ENCODE measurements at places on chromosomes 13 and 19.

DNA sequence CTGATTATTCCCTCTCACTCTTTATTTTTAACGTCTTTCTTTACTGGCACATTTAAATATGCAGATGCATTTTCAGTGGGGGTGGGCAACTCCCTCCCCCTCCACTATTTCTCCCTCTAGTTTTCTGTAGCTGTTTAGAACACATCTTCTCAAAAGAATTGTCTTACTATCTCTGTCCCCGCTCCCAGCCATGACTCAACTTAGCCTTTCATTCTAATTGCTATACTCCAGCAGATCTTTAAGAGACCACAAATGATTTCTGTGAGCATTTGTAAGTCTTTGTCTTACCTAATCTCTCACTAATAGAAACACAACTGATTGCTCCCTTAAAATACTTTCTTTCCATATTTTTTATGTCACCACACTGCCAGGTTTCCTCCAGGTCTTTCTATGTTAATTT, 350.9 kb downstream of the SPRY2 start:
- DNase-seq, result no peak

DNA sequence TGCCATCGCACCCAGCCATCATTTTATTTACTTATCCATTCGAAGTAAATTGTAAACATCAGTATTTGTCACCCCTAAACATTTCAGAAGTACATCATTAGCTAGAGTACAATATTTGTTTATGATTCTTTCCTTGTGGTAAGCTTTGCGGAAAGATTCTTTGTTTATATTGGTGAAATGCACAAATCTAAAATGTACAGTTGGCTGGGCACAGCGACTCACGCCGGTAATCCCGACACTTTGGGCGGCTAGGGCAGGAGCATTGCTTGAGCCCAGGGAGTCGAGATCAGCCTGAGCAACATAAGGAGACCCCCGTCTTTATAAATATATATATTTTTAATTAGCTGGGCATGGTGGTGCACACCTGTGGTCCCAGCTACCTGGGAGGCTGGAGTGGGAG, 10.1 kb downstream of the LGALS7B start:
- no peak for DNase-seq

DNA sequence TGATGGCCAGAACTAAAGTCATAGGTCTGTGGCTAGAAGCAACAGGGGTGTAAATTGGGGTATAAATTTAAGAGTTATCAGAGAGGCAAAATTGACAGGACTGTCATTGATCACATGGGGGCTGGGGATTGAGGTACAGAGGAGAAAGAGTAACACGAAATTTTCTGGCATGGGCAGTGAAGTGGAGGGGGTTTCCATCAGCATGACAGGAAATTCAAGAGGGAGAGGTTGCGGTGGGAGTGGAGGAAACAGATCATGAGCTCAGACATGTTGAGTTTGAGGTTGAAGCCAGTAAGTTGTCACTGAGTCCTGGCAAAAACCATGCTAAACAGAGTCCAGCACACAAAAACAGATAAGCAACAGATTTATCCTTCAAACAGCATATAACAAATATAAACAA, 192.1 kb upstream of the TSC22D1 start:
- peak; percentile 61 for DNase-seq

DNA sequence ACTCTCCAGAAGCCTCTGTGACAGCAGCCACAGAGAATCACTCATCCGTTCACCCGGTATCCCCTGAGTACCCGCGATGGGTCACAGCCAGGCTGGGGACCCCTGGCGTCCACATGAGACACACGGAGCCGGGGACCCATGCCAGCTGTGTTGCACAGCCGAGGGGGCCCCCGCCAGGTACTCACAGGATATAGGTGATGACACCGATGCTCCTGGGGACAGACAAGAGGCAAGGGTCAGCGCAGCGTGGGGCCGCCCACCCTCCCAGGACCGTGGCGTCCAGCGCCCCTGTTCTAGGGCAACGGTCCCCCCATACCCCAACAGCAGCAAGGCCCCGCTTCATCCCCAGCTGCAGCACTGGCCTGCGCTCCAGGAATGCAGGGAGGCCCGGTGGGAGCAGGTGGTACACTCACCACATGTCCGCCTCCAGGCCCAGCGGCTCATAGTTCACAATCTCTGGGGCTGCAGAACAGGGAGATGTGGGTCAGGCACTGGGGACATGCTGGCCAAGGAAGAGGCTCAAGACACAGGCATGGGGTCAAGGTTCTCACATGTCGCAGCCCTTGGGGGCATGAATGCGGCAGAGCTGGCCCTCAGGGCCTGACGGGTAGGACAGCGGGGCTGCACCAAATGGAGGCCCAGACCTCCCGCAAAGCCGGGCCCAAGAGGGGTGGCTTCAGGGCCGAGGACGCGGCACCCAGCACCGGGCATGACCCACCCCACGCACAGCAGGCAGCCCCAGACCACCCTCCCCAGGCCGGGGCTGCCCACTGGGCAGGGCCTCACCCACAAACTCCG, 7.2 kb downstream of the DAPK3 start:
- no peak for DNase-seq

GRCh38 chr13:110424569-110425443, 117.7 kb downstream of the COL4A2 start:
- DNase-seq, result no peak

- peak; percentile 89 for DNase-seq
Measured at GRCh38 chr19:48351341-48351752, 12.4 kb downstream of the TMEM143 start.

DNA sequence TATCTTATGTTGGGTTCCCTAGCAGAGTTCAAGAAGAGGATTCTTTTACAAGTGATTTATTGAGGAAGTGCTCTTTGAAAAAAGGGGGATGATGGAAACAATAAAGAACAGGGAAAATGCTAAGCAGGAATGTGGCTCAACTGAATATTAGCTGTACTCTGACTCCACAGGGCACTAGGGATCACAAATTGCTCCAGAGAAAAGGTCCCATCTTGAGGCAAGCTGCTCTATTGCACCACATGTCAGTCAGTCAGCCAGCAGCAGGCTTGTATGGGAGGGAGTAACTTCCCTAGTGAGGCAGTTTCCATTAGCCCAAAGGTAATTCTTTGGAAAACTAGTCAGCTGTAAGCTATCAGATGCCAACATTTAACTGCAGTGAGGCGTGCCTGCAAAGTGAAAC, 73.3 kb upstream of the FNDC3A start:
- no peak for DNase-seq

DNA sequence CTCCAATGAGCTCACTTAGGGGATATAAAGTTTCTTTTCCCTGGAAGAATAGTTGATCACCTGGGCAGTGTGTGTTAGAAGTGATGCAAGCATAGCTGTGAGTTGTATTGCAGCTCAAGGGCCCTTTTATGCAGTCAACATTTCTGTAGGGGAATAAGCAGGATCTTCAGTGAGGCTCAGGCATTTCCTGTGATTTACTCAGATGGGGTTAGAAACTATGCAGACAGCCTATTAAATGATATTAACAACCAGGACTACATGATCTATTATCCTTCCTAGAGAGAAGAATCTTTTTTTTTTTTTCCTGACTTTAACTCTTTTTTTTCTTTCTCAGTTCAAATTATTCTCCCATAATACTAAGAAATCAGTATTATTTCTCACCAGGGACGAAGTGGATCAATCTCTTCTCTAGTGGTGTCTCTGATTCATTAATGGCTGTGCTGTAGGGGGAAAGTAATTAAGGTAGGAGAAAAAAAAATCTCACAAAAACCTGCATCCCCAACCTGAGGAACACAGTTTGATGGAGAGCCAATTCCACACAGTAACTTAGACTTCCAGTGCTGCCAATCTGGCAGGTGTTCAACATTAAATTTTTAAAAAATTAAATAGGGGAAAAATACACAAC, 126.4 kb upstream of the SLC10A2 start:
- no peak for DNase-seq

DNA sequence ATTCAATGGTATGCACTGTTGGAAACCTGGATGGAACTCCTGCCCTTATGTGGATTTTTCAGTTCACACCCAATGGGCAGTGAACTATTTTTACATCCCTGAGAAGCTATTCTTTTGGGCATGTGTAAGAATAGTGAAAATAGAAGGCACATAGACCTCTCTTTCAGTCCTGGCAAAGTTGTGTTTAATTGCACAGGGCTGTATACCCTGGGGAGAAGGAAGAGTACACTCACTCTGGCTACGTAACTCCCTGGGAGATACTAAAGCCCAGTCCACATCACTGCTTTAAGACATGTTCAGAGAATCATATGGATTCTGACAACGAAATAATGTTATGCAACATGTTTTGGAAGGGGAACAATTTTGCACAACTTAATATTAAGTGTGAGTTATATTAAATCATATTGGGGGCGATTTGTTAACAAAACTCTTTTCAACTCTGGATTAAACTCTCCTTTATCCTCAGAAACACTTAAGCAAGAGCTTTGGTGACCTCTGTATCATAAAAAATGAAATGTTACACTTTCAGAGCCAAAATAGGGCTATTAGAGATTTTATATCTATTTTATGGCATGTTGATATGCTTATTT, 166.1 kb downstream of the DCT start:
- DNase-seq, result no peak

- DNase-seq, result no peak
Measured at GRCh38 chr19:47657719-47658118, 48.8 kb downstream of the BICRA start.

DNA sequence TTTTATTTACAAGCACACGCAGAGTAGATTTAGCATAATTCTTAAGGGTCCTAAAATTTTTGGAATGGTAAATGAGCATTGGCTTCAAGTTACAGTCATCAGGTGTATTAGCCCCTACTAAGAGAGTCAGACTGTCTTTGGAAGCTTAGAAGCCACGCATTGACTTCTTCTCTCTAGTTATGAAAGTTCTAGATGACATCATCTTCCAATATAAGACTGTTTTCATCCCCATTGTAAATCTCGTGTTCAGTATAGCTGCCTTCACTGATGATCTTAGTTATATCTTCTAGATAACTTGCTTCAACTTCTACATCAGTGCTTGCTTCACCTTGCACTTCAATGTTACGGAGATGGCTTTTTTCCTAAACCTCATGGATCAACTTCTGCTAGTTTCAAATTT, 148.8 kb upstream of the SLITRK1 start:
- DNase-seq, result no peak

- no peak for DNase-seq
Measured at GRCh38 chr13:24035411-24035810, 125.1 kb upstream of the SPATA13 start.

- no peak for DNase-seq
Measured at GRCh38 chr13:83065108-83065507, 817.2 kb downstream of the SLITRK1 start.

DNA sequence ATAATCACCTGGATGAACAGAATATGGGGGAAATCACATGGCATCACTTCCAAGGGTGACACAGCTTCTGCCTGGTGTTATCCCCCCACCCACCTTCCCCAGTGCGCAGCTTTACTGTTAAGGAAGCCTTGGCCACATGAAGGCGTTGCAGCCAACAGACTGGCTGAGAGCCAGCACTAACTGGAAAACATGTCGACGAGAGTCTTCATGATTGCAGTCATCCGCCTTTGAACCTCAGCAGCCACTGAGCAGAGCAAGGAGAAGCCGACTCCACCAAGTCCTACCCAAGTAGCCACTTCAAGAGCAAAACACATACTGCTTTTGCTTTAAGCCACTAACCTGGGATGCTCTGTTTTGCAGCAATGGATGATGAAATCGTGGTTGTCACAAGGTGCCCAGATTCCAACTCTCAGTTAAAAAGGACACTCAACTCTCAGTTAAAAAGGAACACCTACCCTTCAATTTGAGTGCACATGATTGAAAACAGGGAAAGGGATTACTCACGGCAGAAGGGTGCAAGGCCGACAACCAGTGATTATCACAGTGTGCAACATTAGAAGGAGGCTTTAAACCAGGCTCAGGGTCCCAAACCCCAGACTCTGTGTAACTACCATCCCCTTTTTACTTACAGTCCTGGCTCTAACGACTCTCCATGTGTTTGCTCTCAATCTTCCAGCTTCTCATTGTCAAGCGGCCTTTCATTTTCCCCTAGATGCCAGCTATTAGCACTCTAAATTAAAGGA, 149.1 kb downstream of the KLF12 start:
- peak; percentile 86 for DNase-seq

- no peak for DNase-seq
Measured at GRCh38 chr19:50501568-50502475, 9.2 kb downstream of the JOSD2 start.

GRCh38 chr19:42290523-42291434, 11.2 kb upstream of the PRR19 start:
- no peak for DNase-seq

DNA sequence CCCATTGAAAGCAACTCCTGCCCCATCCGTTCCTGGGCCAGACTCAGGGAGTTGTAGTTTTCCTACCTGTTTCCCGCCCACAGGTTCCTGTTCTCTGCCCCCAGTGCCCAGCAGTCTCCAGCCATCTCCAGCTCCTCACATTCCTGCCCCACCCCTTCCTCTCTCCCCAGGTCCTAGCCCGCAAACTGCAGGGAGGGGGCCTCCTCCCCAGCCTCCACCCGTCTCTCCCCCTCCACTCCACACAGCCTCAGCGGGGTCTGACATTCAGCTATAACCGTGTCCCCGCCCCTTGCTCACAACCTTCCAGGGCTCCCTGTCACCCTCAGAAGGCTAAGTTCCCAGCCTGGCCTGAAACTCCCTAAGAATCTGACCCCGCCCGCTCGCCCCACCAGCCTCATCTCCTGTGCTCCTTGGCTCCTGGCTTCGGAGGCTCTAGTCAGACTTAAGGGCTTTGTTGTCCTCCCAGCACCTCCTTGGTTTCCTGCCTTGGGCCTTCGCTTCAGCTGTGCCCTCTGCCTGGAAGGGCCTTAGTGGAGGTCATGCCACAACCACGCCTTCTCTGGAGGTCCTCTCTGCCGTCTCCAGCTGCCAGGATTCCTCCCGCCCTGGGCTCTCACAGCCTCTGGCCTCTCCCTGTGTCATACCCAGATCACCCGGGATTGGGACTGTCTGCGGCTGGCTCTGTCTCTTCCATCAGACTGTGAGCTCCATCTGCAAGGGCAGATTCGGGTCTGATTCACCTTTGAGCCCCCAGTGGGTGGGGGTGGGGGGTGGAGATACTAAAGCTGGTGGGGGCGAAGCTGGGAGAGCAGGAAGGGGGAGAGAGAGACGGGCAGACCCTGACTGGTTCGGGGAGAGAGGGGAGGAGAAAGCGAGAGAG, 5.1 kb upstream of the SPACA6 start:
- DNase-seq, result no peak

- DNase-seq, result no peak
Measured at GRCh38 chr19:4980067-4980466, 11.2 kb downstream of the KDM4B start.

GRCh38 chr19:33332248-33332647, 29.9 kb upstream of the CEBPA start:
- no peak for DNase-seq

GRCh38 chr19:29672319-29672932, 7.2 kb downstream of the PLEKHF1 start:
- peak; percentile 52 for DNase-seq

- DNase-seq, result no peak
Measured at GRCh38 chr19:58085348-58085875, 12.6 kb downstream of the ZSCAN18 start.

- no peak for DNase-seq
Measured at GRCh38 chr19:28553764-28554163, 659.2 kb downstream of the UQCRFS1 start.

DNA sequence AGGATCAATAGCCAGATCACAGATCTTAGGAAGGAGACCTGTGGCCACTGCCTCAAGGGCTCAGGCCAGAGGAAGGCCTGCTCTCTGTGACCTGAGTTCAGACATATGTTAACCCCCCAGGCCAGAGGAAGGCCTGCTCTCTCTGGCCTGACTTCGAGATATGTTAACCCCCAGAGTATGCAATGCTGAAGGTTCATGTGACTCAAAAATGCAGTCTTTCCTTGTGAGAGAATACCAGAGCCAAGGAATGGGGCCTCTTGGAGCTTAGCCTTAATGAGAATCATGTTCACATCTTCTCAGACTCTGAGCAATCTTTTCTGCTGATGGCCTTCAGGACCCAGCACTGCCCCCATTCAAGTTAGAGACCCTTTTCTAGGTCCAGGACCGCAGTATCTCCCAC, 36.7 kb downstream of the MBNL2 start:
- DNase-seq, result no peak

Measured in activated naive CD4-positive, alpha-beta T cell treated with anti-CD3 and anti-CD28 coated beads, Interleukin-2, amount 50 U/mL, for 72 hours (primary cell).